ENCODE measurements at places on chromosomes 5 and 9. TPM values are rescaled to one million over a fixed set of nuclear protein-coding genes. Genes with fewer than 3 reads are reported as not detected.

Gene SPATA9
- 0.66 TPM for polyA plus RNA-seq

Gene MSMP
- polyA plus RNA-seq = 0.90 TPM

Gene KYAT1
- polyA plus RNA-seq = 11.3 TPM

Gene UBE2QL1
- polyA plus RNA-seq = not detected

Gene TAF1L
- polyA plus RNA-seq = not detected

Gene MAP1B
- polyA plus RNA-seq = 0.81 TPM

Gene SLC12A2
- 9.3 TPM for polyA plus RNA-seq

Gene MYOT
- polyA plus RNA-seq = 1.5 TPM

Gene IFNA21
- polyA plus RNA-seq = not detected

Gene GAS1
- not detected for polyA plus RNA-seq

Gene GFPT2
- polyA plus RNA-seq = 0.19 TPM

Gene ACTBL2
- polyA plus RNA-seq = not detected

Gene ZNF883
- 0.14 TPM for polyA plus RNA-seq

Gene TMEM141
- 53.1 TPM for polyA plus RNA-seq

Gene FLT4
- not detected for polyA plus RNA-seq

Gene EPB41L4B
- polyA plus RNA-seq = not detected

Gene TBC1D2
- 1.0 TPM for polyA plus RNA-seq

Gene PTGS1
- 0.16 TPM for polyA plus RNA-seq

Gene SLC36A3
- not detected for polyA plus RNA-seq

Gene GABRA1
- not detected for polyA plus RNA-seq

Gene GPSM1
- polyA plus RNA-seq = not detected

Gene STC2
- 2.0 TPM for polyA plus RNA-seq

Gene CNTFR
- polyA plus RNA-seq = not detected

Gene FOXD4
- polyA plus RNA-seq = 0.15 TPM

Gene C5orf52
- not detected for polyA plus RNA-seq

Gene INSL4
- polyA plus RNA-seq = not detected

Gene SPATA31A7
- polyA plus RNA-seq = not detected

Gene MZB1
- polyA plus RNA-seq = 360 TPM

Gene C6
- not detected for polyA plus RNA-seq

Data from GM12878 (cell line).